ENCODE measurements at places on chromosomes 2 and 18. TPM values are rescaled to one million over a fixed set of nuclear protein-coding genes. Genes with fewer than 3 reads are reported as not detected.

DNA sequence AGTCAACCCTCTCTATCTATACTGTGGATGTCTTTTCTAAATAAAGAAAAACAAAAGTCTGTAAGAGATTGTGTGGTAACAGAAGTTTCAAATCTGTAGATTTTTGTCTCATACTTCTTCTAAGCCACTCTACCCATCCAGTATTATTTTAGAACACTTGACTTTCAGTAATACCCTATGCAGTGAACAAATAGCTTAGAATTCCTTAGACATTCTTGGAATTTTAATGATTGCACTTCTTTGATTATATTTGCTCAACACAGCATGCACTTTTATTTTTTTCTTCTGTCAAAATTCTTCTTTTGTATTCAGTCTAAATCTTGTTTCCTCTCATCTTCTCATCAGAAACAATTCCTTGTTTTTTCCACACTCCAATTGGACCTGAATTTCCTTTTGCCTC, 1080.2 kb downstream of the SUCLG1 start:
- no peak overlapping the region for H3K27ac ChIP-seq
- DNase-seq: no peak
- no peaks in the 10 kb centered on the region for H3K27me3 ChIP-seq
- peaks cover 2% of the 10 kb centered on the region for H3K4me1 ChIP-seq
- H3K36me3 ChIP-seq: peaks cover 10% of the 10 kb centered on the region

GRCh38 chr18:48944634-48945033, 6.1 kb downstream of the SMAD7 start:
- H3K36me3 ChIP-seq: peaks cover 93% of the 10 kb centered on the region
- H3K27ac ChIP-seq: no peak overlapping the region
- no peaks in the 10 kb centered on the region for H3K27me3 ChIP-seq
- DNase-seq: no peak
- H3K4me1 ChIP-seq: peaks cover 12% of the 10 kb centered on the region

DNA sequence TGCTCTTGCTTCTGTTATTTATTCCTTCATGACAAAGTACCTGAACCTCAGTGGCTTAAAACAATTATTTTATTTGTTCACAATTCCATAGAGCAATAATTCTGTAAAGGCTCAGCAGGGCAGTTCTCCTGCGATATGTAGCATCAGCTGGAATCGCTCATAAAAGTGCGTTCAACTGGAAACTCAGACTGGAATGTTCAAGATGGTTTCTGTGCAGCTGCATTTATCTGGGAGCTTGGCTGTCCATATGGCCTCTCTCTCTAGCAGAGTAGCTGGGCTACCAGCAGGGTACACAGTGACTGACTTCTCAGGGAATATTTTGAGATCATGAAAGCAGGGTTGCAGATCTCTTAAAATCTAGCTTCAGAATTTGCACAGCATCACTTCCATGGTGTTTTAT, 13.5 kb downstream of the CCDC121 start:
- no peaks in the 10 kb centered on the region for H3K4me1 ChIP-seq
- no peak overlapping the region for H3K4me3 ChIP-seq
- H3K27me3 ChIP-seq: no peaks in the 10 kb centered on the region

- no peak overlapping the region for H3K27ac ChIP-seq
- no peaks in the 10 kb centered on the region for H3K4me1 ChIP-seq
- DNase-seq: peak; percentile 11
- H3K27me3 ChIP-seq: no peaks in the 10 kb centered on the region
Observed at GRCh38 chr2:70926042-70926441, 9.7 kb upstream of the ATP6V1B1 start.

The GALNT5 gene
- 0.17 TPM for total RNA-seq
